Non-pigmented ciliary epithelial cell (primary cell): ENCODE measurements at places on chromosomes 16 and 17.
A peak's percentile ranks its signal among the peaks of the same experiment; 100 is the strongest.

DNA sequence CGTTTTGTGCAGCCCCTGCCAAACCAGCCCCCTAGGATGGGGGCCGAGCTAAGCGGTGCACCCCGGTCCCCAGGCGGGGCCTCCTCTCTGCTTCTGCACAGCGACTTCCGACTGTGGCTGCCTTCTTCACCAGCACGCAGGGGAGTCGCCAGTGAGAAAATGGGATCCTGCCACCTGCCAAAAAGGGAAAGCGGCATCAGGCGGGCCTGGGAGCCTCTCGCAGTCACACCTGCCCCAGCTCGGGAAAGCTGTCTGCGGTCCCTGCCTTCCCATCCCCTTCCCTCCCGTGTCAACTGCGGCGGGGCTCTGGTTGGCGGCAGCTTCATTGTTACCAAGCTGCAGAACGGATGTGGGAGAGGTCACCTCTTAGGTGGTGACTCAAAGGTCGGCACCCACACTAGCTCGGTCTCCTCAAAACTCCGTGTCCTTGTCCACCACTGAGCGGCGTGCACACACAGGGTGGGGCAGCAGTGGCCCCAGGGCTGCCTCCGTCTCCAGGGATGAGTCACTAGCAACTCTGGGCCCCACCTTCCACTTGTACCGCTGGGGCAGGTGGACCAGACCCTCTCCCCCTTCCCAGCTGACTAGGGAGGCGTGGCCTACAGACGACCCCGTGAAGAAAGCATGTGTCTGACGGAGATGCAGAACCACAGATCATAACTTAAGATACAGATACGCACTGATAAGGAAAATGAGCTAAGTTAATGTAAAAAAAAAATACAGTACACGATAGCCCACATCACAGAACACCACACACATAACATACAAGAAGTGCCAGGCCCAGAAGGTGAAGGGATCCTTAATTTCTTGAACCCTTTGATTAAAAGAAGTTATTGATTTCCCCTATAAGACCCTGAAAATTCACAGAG lies 1.5 kb upstream of the PCYT2 start:
- DNase-seq, result no peak

DNA sequence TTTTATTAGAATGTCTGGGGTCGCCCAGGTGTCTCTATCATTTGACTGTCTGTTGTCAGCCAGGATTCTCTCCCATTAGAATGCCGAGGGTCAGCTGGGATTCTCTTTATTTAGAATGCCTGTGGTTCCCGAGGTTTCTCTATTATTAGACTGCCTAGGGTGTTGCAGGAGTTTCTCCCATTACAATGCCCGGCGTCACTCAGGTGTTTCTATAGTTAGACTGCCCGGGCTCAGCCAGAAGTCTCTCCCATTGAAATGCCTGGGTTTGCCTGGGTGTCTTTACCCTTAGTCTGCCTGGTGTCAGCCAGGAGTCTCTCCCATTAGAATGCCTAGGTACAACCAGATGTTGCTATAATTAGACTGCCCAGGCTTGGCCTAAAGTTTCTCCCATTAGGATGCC lies 2252.0 kb downstream of the TP53TG3F start:
- DNase-seq, result no peak

GRCh38 chr17:17929655-17930380 lies 42.4 kb downstream of the TOM1L2 start:
- DNase-seq, result no peak

GRCh38 chr16:69311533-69312387 lies 610 bp downstream of the VPS4A start:
- no peak for DNase-seq

DNA sequence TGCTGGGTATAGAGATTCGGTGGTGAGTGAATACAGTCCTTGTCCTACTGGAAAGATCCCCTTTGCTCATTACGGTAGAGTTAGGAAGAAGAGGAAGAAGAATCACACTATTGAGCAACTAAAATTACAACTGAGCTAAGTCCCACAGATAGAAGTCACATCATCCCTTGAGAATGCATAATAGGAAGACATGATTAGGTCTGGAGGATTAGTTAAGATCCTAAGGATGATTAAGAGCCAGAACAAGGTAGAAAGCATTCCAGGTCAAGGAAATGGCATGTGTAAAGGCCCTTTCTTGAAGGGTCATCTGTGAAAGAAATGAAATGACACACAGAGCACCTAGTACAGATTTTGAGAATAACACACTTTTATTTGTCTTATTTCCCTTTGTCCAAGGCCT lies 503.5 kb downstream of the HAPSTR1 start:
- no peak for DNase-seq

GRCh38 chr16:24174504-24174903 lies 81.6 kb upstream of the CACNG3 start:
- no peak for DNase-seq

DNA sequence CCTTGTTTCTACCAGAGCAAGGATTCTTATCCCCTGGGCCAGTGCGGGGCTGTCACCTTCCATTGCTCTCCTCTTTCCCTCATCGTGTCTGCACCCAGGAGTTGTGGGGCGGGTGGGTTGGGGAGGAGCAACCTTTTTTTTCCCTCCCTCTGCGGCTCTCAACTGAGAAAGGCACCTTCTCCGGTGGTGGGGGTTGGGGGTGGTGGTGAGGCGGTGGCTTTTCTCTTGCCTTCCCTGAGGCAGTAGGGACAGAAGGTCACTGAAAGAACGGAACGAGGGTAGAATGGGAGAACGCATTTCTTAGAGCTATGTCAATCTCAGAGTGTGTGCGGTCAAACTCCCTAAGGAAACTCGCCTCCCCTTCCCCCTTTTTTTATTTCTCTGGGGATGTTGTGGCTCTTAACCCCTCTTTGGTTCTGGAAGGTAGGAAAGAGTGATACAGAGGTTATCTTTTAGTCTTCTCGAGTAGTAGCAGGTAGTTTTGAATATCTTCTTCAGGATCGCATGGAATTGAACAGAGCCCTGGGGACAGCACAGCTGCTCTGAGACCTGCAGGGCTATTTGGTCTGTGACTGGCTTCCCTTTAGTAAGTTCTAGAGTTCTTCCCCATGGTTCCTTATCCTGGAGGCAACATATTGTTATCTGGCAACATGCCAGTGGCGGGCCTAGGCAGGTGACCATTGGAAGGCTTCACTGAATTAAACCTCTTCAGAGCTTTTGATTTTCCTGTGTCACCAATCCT lies 994 bp downstream of the CLTC start:
- no peak for DNase-seq

- peak; percentile 22 for DNase-seq
Observed at GRCh38 chr17:55770196-55770870, 19.5 kb downstream of the PCTP start.

GRCh38 chr16:84553873-84554399 lies 49.5 kb upstream of the MEAK7 start:
- DNase-seq, result no peak

DNA sequence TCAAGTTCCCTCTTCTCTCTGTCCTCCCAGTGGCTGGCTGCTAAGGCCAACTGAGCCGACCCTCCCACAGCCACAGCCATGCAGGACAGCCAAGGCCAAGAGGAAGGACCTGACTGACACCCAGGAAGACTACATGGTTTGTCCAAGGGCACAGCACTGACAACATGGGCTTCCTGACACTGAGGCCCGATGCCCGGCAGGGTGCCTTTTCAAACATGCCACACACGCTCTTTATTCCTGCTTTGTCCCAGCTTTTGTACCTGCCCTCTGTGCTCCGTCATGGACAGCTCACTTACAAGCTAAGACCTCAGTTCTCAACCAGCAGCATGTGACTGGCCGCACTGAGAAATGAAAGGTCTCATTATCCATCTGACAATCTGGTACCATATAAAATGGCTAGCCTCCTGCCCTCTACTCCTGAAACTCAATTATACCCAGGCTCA lies 45.8 kb downstream of the TEX2 start:
- DNase-seq, result no peak

DNA sequence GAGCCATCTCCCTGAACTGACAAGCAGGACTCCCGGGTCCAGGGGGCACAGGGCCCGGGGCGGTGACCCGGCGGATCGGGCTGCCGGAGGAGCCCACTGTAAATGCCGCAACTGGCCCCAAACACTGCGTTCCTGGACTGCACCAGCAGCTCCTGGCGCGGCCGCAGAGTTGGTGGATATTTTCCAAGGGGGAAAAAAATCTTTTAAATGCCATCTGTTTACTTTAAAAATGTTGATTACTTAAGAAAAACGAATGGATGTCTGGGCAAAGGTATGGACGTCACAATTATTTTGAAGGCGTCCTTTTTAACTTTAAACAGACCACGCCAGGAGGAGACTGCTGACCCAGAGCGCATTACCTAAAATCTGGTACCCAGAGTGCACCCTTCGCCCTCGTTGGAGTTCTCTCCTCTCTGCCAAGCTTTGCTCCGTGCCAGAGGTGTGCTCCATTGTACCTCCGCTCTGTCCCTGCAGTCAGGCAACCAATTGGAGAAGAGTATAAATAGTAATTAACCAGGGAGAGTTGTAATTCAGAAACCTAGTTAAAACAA lies 3.4 kb downstream of the HS3ST3B1 start:
- no peak for DNase-seq

- DNase-seq, result no peak
Observed at GRCh38 chr16:75343941-75344340, 89.4 kb downstream of the CFDP1 start.

DNA sequence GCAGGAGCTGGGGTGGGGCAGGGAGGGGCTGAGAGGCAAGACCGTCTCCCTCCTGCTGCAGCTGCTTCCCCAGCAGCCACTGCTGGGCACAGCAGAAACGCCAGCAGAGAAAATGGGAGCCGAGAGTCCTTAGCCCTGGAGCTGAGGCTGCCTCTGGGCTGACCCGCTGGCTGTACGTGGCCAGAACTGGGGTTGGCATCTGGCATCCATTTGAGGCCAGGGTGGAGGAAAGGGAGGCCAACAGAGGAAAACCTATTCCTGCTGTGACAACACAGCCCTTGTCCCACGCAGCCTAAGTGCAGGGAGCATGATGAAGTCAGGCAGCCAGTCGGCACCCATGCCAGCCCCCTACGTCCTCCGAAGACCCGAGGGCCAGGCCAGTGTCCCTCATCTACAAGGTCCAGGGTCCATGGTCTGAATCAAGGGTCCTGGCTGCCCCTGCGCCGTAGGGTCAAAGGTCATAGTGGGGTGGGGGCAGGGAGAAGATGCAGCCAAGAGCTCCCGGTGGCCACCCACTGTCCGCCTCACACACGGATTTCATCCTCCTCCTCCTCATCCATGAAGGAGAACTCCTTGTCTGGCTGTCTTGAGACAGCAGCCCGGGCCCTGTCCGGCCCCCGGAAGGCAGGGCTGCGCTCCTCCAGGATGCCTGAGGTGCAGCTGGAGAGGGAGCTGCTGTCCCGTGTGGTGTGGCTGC lies 23.4 kb upstream of the CPSF4L start:
- DNase-seq, result no peak

DNA sequence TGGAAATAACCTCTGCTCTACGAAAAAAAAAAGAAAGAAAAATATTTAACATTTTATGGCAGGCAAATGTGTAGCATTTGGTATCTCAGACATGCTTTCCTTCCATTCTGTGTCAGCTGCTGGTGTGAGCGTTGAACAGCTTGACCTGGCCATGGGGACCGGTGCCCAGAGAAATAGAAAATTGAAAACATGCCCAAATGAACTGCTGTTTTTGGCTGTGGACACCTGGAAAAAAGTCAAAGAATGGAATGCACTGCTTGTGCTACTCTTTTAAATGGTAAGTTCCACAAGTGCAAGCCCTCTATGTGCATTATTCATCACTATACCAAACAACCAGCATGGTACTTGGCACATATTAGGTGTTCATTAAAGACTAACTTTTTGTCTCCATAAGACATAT lies 127.2 kb downstream of the CDH8 start:
- no peak for DNase-seq

DNA sequence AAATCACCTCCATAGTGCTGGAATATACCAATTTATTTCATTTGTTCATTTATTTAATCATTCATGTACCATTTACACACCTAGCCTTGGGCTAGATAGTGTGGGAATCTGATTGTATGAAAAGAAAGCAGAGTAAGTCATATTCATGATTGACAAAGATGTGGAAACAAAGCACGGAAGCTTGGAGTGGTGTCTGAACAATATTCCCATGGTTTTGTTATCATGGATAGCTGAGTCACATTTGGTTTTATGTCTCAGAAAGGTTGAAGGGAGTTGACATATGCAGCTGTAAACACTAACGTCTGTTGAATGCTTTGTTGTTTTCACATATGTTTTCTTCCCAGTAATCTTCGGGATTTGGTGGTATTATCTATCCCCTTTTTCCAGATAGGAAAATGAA lies 76.6 kb downstream of the MAP2K4 start:
- DNase-seq, result no peak

DNA sequence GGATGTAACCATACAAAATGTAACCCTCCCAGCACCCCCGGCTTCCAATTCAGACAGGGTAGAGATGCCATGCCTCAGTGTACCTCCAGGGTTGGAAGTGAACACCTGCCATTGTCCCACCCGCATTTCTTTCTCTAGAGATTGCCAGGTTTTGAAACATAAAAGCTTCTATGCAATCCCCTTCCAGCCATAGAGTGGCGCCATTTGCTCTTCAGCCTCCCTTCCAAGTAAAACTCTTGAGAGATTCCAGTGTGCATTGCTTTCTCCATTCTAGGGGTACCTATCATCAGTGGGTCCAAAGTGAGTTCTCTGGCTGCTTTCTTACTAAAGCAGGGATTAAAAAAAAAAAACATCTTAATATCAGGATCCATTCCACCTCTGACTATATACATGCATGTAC lies 133.1 kb upstream of the RPL38 start:
- DNase-seq, result no peak

GRCh38 chr16:86048882-86049585 lies 150.1 kb downstream of the IRF8 start:
- DNase-seq, result no peak

DNA sequence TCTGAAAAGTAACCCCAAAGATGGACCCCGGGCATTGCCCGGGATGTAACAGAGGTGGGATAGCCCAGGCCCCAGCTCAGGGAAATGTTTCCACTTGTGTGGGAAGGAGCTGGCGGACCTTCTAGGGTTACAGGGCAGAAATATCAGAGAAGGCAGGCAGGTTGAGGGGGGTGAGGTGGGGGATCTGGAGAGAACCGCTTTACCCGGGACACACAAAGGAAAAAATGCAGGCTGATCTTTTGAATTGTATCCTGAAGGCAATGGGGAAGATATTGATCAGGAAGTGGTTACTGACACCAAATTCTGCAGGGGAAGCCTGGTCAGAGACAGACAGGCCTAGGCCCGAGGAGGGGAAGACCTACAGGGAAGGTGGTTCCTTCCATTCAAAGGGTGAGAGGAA lies 3.5 kb downstream of the SLC47A1 start:
- no peak for DNase-seq

- DNase-seq, result no peak
Observed at GRCh38 chr17:948284-948852, 31.2 kb downstream of the NXN start.

DNA sequence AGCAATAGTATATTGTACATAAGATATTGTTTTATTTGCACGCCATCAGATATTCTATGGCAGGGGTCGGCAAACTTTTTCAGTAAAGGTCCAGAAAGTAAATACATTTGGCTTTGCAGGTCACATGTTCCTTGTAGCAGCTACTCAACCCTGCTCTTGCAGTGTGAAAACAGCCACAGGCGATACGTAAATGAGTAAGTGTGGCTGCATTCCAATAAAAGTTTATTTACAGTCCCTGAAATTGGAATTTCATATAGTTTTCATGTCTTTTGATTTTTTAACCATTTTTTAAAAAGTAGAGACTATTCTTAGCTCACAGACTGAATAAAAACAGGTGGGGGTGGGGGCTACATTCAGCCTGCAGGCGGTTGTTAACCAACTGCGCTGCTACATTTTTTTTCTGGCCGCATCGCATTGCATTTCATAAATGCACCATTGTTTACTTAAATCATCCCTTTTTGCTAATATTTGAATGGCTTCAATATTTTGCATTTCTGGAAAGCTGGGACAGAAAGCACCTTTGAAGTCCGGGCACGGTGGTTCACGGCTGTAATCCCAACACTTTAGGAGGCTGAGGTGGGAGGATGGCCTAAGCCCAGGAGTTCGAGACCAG lies 50.5 kb upstream of the HAPSTR1 start:
- no peak for DNase-seq
